Suppressor macrophage treated with lipopolysaccharide for 4 hours (primary cell): ENCODE measurements at places on chromosomes 3 and 15.

DNA sequence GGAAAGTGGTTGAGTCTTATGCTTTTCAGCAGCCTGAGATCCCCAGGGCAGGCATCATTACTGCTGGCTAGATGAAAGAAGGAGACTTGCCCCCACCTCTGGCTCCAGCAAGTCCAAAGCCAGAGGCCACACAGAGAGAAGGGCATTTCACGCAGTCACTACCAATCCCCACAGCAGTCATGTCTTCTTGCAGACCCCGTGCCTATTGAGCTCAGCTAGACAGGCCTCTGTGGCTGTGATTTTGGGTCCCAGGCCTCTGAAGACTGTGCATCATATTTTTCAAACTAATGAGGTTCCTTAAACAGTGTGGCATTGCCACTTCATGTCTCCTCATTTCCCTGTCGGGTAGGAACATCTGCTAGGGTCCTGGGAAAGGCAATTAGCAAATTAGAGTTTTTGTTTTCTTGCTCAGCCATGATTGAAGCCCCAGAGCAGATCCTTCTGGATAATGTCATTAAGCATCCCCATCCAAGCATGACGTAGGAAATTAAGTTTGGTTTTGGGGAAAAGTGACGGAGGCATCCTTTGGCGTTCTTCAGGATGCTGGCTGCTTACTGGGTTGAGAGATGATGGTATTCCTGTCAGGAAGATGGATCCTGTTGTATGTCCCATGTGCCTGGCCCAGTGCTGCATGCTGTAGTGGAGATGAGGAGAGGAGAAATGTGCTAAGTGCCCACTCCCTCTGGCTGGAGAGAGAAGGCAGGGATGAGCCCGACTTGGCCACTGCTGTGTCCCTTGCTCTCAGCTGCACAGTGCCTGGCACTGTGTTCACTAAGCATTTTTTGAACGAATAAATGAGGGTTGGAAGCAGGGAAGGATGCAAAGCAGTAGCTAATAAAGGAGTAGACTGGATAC, 7.0 kb downstream of the SPSB4 start:
- no peak for DNase-seq

GRCh38 chr3:112362221-112362620, 29.3 kb downstream of the CD200 start:
- no peak for DNase-seq

GRCh38 chr3:34238407-34238806, 440.0 kb downstream of the PDCD6IP start:
- no peak for DNase-seq

GRCh38 chr3:153980252-153980590, 141.0 kb upstream of the ARHGEF26 start:
- no peak for DNase-seq

GRCh38 chr3:134623615-134624245, 27.1 kb downstream of the KY start:
- DNase-seq = no peak

DNA sequence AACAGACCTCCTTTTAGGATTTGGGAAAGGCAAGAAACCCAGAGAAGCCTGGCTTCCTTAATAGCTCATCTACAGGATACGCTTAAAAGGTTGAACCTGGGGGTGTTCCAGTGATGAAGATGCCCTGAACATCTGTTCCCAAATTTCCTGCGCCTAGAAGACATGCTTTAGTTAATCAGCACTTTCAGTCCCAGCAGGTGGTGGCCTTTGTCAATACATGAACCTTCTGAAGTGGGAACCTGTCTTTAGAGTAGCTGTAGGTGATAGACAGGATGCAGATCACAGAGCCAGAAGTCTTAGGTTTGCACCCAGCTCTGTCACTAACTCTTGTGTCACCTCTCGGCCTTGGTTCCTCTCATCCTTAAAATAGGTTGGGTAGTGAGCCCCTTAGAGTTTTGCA, 149.7 kb upstream of the SYNPR start:
- no peak for DNase-seq
